Urothelium cell line (cell line): ENCODE measurements at places on chromosomes 12 and 14.
A peak's percentile ranks its signal among the peaks of the same experiment; 100 is the strongest.

GRCh38 chr12:19421503-19422282, 17.6 kb upstream of the AEBP2 start:
- DNase-seq = no peak

DNA sequence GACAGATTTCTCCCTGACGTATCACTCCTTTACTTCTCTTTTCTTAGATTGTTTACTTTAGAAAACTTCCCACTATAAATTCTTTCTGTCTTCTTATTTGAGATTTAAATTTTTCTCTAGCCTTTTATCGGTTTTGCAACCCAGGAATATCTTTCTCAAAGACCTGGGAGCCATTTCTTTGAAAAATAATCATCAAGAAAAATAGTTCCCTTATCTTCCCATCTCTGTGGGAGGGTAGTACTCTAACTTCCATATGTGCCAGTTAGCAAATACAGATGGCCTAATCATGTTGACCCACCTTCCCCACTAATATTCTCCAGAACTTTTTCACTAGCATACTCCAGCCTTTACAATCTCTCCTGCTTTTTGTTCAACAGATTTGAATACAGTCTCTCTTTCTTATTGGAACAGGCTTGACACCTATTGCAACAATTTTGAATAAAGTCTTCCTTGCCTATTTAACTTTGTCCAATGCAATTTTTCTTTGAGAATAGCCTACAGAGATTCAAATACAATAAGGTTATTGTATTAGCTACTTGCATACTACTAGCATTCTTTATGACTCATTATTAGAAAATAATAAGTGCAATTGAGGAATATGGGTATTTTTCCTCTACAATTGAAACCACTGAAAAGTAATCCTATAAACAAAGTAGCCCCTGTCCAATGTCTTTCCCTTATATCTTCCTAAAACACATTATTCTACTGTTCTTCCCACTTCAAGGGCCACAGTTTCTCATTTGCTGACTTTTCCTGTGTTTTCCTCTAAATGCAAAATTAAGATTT, 27.4 kb upstream of the KLRB1 start:
- DNase-seq = no peak

DNA sequence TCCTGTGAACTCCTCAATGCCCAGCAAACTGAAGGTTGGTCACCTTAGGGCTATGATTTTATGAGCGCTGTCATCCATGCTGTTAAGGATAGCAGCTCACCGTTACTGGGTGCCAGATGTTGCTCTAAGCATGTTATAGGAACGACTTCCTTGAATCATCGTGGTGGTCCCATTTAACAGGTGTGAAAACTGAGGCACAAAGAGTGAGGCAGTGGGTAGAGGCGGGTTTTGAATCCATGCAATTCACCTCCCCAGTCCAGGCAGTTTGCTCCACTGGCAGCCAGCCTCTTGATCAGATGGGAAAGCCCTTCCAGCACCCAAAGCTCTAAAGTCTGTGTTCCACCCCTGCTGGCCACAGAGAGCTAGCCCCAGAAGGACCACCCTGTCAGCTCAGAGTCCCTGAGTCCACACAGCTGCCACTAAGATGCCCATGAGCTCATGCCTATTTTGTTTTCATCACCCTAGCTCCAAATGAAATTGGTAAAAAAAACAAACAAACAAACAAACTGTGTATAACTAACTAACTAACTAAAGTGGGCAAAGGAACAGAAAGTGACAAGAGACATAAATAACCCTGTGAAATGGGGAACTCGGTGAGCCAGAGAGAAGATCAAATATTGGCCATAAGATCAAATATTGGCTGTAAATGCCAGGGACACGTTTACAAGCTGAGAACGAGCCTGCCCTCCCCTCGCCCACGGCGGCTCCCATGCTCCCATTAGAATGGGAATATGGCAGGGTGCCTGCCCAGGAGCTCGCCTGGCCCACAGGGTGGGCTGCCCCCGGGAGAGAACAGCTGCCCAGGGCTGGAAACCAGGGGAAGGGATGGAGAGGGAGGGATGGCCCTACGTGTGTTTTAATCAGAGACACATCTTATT, 72.3 kb upstream of the RFLNA start:
- DNase-seq = no peak

DNA sequence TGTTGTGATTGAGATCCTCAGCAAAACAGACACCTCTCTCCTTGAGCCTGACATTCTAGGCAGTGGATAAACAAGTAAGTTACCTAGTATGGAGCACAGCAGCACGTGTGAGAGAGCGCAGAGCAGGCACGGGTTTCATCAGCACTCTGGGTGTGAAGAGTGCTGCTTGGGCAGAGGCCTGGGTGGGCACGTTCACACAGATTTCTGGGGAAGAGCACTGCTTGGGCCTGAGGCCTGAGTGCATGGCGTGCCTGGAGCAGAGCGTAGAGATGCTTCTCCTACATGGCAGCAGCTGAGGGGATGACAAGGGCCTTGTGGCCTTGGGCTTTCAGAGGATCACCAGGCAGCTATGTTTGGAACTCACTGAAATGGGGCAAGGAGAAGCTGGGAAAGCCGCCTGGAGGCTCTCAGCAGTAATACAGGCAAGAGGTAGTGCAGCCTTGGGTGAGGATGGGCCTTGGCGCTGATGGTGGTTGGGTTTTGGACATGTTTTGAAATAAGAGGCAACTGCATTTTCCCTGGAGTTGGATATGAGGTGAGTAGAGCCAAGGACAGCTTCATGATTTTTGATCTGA, 17.6 kb downstream of the CKB start:
- no peak for DNase-seq

DNA sequence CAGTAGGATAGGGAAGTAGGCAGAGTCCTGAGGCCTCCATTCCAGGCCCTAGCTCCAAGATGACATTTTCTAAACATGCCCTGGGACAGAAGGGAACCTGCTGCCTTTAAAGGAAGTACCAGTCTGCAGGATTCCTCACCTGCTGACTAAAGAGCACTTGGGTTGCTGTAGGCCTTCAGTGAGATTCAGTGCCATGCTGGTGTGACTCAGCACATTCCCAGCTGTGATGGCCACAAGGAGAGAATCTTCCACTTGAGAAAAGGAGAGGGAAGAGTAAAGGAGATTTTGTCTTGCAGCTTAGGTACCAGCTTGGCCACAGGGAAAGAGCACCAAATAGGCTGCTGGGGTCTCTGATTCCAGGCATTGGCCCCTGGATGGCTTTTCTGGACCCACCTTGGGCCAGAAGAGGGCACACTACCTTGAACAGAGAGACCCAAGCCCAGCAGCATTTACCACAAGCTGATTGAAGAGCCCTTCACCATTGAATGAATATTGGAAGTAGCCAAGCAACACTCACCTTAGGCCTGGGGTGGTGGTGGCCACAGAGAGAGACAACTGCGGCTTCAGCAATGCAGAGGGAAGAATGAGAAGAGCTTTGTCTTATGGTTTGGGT, 498.3 kb downstream of the KCNH5 start:
- DNase-seq = no peak

- DNase-seq = no peak
These were observed 13.0 kb upstream of the DIABLO start for GRCh38 chr12:122238861-122239260.

DNA sequence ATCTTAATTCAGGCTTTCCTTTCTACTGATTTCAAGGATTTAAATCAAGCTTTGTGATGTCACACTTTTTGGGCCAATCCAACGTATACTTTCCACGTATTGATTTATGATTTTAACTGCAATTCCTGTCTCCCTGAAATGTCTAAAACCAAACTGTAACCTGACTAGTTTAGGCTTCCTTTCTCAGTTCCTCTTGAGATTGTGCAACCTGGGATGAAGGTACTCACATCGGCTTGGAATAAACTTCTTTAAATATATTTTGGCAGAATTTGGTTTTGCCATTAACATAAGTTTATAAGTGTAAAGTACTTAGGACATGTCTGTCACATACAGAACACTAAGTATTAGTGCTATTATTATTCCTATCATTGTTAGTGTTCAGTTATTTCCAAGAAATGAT, 224.6 kb downstream of the CRADD start:
- no peak for DNase-seq

DNA sequence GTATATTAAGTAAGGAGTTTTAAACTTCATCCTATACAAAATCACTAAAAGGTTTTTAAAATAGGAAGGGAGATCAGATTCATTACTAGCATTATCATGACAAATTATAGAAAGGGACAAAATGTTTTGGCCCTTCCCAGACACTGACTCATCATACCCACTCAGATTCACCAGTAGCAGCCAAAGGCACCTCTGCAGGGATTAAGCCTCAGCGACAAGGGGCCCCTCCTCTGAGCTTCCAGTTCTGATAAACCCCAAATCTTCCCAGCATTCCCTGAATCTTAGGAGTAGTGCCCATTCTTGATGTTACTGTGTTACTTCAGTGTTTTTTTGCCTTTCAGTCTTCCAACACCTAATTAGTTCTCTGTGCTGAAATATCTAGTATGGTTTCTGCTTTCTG, 14.5 kb downstream of the KRAS start:
- DNase-seq = no peak

- DNase-seq = no peak
These were observed 1.8 kb upstream of the CCDC88C start for GRCh38 chr14:91419451-91419850.

DNA sequence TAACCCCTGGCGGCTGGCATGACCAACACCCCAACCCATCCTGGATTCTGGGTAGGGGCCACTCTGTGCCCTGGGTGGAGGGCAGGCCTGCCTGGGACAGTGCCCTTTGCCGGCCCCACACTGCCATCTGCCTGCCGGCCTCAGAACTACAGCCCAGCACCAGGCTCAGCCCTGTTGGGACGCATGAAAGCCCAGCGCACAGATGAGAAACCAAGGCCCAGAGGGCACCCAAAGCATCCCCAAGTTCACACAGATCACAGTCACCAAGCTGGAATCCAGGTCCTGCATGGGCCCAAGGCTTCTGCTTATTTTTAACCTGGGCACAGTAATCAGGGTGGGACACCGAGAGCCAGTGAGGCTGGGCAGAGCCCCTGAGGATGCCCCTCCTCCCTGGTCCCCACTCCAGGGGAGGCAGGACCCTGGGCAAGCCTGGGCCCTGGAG, 26.2 kb downstream of the RFLNA start:
- DNase-seq = peak; percentile 72

DNA sequence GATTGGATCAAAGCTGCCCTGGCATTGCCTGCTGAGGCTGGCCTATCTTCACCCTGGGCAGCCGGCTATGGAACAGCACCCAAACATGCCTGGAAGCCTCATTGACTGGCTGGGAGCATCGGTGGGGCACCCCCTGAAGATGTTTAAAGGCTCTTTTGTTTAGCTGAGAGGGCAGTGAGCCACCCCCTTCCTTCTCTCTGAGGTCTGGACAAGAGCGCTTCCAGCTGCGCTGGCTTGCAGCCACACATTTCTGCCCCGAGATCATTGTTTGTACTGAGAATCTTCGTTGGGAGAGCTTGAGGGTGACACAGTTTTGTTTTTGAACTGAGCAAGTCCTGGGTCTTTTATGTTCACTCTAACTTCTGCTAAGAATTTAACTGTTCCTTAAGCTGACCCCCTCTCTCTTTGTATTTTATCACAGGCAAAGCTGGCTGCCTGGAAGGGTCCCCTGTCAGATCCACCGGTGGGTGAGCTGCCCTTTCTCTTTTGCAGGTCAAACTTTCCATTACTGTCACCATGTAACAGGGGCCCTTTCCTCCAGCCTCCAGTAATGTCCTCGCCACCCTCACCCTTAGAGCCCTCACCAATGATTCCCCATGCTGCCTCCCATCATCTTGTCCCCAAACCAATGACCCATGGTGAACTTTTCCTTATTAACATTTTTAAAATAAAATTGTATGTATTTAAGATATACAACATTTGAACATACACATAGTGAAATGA, 212.2 kb downstream of the KIF26A start:
- DNase-seq = no peak

- no peak for DNase-seq
These were observed 95.5 kb upstream of the GARIN6 start for GRCh38 chr12:99552022-99552421.

DNA sequence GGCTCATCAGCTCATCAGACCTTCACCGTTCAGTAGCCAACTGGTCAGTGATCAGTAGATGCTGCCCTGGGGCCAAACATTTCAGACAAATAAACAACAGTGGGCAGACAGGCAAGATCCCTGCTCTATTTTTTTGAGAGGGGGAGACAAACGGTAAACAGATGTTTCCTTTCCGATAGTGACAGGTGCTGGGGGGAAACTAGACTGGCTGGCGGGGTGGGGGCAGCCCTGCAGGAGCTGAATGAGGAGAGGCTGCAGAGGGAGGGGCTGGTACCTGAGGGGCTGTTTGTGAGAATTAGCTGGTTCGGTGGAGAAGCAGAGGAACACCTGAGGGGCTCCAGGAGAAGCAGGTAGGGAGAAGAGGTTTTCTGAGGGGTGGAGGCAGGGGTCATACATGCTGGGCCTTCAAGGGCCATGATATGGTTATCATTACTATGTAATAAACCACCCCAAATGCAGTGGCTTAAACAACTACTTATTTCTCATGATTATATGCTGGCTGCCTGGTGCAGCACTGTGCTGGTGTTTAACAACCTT, 8.2 kb upstream of the GOLGA3 start:
- no peak for DNase-seq

DNA sequence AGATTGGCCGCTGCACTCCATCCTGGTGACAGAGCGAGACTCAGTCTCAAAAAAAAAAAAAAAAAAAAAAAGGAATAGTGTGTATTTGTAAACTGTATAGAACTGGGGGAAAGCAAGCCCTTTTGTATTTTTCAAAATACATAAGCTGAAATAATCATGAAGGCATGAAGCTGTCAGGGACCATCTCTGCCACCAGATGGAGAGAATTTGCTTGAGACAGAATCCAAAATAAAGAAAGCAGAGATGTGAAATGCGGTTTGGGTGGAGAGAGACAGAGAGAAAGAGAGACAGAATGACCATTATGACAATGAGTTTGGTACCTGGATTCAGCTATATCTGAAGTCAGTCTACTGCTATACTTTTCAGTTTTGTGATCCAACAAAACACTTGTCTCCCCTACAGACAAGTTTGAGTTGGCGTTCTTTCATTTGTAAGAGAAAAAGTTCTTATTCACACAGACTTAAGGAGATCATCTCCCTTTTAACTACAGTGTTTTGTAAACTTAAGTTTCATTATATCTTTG, 155.7 kb upstream of the LRIG3 start:
- DNase-seq = no peak

DNA sequence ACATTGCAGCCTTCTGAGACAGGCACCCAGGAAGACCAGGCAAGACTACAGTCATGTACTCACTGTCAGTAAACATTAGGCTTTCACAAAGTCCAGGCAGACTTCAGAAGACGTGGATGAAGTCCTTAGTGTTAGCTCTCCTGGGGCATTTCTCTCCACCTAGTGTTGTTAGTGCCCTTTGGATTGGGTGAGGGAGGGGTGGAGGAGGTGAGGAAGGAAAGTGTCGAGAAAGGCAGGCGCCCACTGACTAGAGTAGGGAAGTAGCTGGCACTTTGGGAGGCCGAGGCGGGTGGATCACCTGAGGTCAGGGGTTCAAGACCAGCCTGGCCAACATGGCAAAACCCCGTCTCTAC, 20.2 kb downstream of the TMEM229B start:
- DNase-seq = no peak

DNA sequence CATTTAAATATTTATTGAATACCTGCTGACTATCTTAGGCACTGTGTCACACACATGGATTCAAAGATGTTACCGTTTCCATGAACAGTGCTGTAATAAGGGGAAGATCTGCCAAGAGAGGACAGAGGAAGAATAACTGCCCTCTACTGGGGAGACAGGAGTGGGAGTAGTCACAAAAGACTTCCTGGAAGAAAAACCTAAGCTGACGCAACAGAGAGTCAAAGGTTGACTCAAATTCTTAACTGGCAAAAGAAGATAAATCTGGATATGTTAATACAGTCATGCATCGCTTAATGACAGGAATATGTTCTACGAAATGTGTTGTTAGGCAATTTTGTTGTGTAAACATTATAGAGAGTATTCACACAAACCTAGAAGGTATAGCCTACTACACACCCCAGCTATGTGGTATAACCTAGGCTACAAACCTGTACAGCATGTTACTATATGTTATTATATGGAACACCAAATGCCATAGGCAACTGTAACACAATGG, 51.5 kb downstream of the DCAF5 start:
- peak; percentile 64 for DNase-seq
